Small intestine (tissue), 16 donors: ENCODE measurements at places on chromosomes 11 and 22.

- no peak overlapping the region for H3K27ac ChIP-seq
- H3K4me3 ChIP-seq = no peak overlapping the region
- no peaks in the 10 kb centered on the region for H3K36me3 ChIP-seq
- no peak for DNase-seq
Measured at GRCh38 chr11:41134971-41135370, 324.5 kb downstream of the LRRC4C start.

- H3K36me3 ChIP-seq = no peaks in the 10 kb centered on the region
- H3K27me3 ChIP-seq = peaks cover 2% of the 10 kb centered on the region
- no peaks in the 10 kb centered on the region for H3K4me1 ChIP-seq
- H3K27ac ChIP-seq = no peak overlapping the region
- DNase-seq = no peak
Measured at GRCh38 chr11:122559734-122560382, 95.7 kb upstream of the UBASH3B start.

GRCh38 chr22:30267382-30268302 is 991 bp upstream of the OSM start:
- H3K4me3 ChIP-seq = no peak overlapping the region
- no peaks in the 10 kb centered on the region for H3K27me3 ChIP-seq
- no peaks in the 10 kb centered on the region for H3K4me1 ChIP-seq
- peak overlapping the region; percentile 79 for H3K27ac ChIP-seq

GRCh38 chr11:65616575-65617001 is 1.0 kb downstream of the PCNX3 start:
- H3K4me1 ChIP-seq = peaks cover 3% of the 10 kb centered on the region
- H3K36me3 ChIP-seq = peaks cover 20% of the 10 kb centered on the region
- no peak overlapping the region for H3K27ac ChIP-seq
- peak overlapping the region; percentile 75 for H3K4me3 ChIP-seq
- no peaks in the 10 kb centered on the region for H3K27me3 ChIP-seq
- DNase-seq = no peak

- H3K4me3 ChIP-seq = no peak overlapping the region
- no peaks in the 10 kb centered on the region for H3K4me1 ChIP-seq
- no peaks in the 10 kb centered on the region for H3K27me3 ChIP-seq
- no peaks in the 10 kb centered on the region for H3K36me3 ChIP-seq
Measured at GRCh38 chr11:117457835-117458234, 130.2 kb downstream of the CEP164 start.

- H3K27me3 ChIP-seq = no peaks in the 10 kb centered on the region
- peaks cover 3% of the 10 kb centered on the region for H3K36me3 ChIP-seq
Measured at GRCh38 chr11:62644220-62644619, 2.2 kb downstream of the GANAB start.

DNA sequence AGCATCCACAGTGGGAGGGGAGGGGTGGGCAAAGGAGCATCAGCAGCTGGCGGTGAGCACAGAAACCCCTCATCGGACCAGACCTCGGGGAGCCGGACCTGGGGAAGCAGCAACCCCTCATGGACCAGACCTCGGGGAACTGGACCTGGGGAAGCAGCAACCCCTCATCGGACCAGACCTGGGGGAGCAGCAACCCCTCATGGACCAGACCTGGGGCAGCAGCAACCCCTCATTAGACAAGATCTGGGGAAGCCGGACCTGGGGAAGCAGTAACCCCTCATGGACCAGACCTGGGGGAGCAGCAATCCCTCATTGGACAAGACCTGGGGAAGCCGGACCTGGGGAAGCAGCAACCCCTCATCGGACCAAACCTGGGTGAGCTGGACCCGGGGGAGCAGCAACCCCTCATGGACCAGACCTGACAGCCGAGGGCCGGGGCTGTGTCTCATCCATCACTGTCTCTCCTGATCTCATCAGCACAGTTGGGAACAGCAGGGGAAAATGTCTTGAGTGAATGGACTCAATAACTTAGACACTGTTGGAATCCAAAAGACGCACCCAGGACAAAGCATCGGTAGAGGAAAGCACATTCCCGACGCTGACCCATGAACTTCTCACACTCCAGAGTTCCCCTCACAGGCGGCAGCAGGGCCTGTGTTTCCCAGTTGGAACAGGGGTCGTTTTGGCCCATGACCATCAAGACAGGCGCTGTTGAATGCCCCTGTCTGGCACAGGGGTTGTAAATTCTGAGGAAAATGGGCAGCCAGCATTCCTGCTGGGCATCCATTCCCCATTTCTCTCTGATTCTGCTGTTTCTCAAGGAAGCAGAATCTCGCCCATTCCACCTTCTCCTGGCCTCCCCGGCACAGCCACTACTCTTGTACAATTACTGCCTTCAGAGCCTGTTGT is 1494.6 kb downstream of the TBC1D22A start:
- H3K27me3 ChIP-seq = no peaks in the 10 kb centered on the region
- no peak for DNase-seq
- no peak overlapping the region for H3K27ac ChIP-seq
- H3K4me1 ChIP-seq = no peaks in the 10 kb centered on the region

- H3K27me3 ChIP-seq = no peaks in the 10 kb centered on the region
- DNase-seq = peak; percentile 72
- peaks cover 5% of the 10 kb centered on the region for H3K4me1 ChIP-seq
- H3K27ac ChIP-seq = peak overlapping the region; percentile 75
Measured at GRCh38 chr22:30253205-30253852, 6.8 kb upstream of the LIF start.

- peak overlapping the region; percentile 36 for H3K27ac ChIP-seq
- peak; percentile 55 for DNase-seq
- H3K27me3 ChIP-seq = no peaks in the 10 kb centered on the region
Measured at GRCh38 chr22:50548040-50548920, 2.6 kb downstream of the KLHDC7B start.

- H3K36me3 ChIP-seq = no peaks in the 10 kb centered on the region
- no peaks in the 10 kb centered on the region for H3K27me3 ChIP-seq
- H3K4me3 ChIP-seq = peak overlapping the region; percentile 98
- H3K27ac ChIP-seq = peak overlapping the region; percentile 89
Measured at GRCh38 chr11:88337987-88338668, 592 bp upstream of the CTSC start.

DNA sequence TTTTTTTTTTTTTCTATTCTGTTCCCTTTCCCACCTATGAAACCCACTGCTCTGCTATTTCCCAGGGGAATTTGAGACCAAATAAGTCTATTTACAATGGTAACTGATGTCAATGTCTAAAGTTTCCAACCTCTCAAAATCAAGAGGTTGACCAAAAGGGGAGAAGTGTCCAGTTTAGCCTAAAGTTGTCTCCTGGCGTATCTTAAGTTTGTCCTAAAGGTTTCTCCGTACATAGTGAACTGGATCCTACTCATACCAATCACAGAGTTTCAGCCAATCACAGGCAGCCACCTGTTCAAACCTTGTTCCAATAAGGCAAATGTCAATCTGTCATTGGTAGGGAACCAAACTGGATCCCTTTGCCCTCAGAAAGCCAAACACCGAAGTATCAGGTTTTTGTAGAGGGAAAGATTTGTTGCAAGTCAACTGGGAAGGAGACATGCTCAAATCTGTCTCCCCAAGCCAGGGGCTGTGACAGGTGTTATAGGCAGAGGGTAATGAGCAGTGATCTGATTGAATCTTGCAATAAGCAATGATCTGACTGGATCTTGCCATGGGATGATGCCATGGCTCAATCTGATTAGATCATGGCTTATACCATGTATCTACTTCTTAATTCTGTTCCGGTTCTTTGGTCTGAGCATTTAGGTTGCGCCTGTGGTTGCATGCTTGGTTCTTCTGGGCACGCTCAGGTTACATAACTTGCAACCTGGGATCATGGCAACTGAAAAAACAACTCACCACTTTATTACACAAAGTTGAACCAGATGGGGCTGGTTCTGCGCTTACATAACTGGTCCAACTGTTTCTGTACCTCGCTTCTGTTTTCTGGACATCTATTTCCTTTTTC is 1.1 kb upstream of the VPS37C start:
- H3K4me1 ChIP-seq = peaks cover 1% of the 10 kb centered on the region
- H3K27me3 ChIP-seq = no peaks in the 10 kb centered on the region
- peaks cover 3% of the 10 kb centered on the region for H3K36me3 ChIP-seq
- H3K27ac ChIP-seq = peak overlapping the region; percentile 2
- peak overlapping the region; percentile 65 for H3K4me3 ChIP-seq
- peak; percentile 78 for DNase-seq

- no peak overlapping the region for H3K27ac ChIP-seq
- peaks cover 2% of the 10 kb centered on the region for H3K27me3 ChIP-seq
- no peaks in the 10 kb centered on the region for H3K4me1 ChIP-seq
- DNase-seq = no peak
- no peaks in the 10 kb centered on the region for H3K36me3 ChIP-seq
Measured at GRCh38 chr11:112611771-112612170, 349.4 kb upstream of the NCAM1 start.

DNA sequence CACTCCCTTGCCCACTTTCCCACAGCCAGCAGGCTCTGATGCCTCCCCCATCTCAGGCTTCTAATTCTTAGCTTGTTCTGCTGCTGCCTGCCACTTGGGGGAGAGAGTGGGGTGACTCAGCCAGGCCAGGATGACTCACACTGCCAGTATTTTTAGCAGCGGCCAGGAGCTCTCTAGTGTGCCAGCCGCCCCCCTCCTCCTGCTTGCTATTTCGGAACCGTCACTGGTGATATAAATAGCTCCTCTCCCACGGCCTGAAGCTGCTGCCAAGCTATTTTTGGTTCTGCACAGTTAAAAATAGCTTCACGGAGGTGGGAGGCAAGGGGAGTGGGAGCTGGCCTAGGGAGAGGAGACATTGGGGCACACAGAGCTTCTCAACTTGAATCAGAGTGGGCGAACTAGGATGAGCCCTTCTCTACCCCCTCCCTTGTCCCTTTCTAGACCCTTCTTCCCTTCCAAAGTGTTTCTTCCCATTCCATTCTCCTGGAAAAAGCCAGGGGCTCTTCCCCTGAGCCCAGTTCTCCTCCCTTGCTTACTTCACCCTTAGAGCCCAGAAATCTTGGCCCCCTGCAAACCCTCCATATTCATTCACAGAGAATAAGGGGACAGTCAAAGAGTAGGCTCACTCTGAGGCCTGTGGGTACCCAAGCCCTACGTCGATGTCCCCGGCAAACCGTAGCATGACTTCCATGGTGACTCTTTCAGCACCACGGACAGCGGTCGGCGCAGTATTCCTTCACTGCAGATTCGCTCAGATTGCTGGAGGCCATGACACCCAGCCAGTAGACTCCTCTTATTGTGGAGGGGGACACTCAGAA is 2.5 kb upstream of the NPAS4 start:
- no peaks in the 10 kb centered on the region for H3K36me3 ChIP-seq
- no peaks in the 10 kb centered on the region for H3K4me1 ChIP-seq
- peak; percentile 31 for DNase-seq
- peaks cover 49% of the 10 kb centered on the region for H3K27me3 ChIP-seq

GRCh38 chr11:66915866-66916265 is 42.3 kb downstream of the PC start:
- no peaks in the 10 kb centered on the region for H3K36me3 ChIP-seq
- H3K4me3 ChIP-seq = no peak overlapping the region
- H3K27ac ChIP-seq = no peak overlapping the region
- no peak for DNase-seq
- H3K4me1 ChIP-seq = no peaks in the 10 kb centered on the region

- no peak overlapping the region for H3K27ac ChIP-seq
- no peak overlapping the region for H3K4me3 ChIP-seq
- H3K4me1 ChIP-seq = no peaks in the 10 kb centered on the region
- H3K27me3 ChIP-seq = no peaks in the 10 kb centered on the region
- peak; percentile 10 for DNase-seq
Measured at GRCh38 chr22:43228330-43228729, 41.4 kb upstream of the TTLL12 start.

GRCh38 chr11:5004424-5005274 is 10.0 kb downstream of the OR51L1 start:
- H3K36me3 ChIP-seq = no peaks in the 10 kb centered on the region
- DNase-seq = peak; percentile 56
- H3K27ac ChIP-seq = no peak overlapping the region
- H3K4me3 ChIP-seq = no peak overlapping the region

DNA sequence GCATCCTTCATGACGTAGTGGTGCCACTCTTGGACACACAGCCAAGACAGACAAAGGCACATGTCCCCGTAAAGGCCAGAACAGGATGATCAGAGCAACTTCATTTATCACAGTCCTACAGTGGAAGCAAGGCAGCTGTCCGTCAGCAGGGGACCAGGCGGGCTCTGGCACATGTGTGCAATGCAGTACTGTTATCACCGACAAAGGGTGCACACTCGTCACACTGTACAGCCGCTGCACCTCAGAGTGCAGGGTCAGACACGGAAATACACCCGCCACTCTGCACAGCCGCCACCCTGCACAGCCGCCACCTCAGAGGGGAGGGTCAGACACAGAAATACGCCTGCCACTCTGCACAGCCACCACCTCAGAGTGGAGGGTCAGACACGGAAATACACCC is 13.4 kb upstream of the IL17REL start:
- H3K4me1 ChIP-seq = no peaks in the 10 kb centered on the region
- no peak overlapping the region for H3K27ac ChIP-seq
- H3K27me3 ChIP-seq = no peaks in the 10 kb centered on the region

GRCh38 chr11:26777372-26777808 is 55.5 kb upstream of the SLC5A12 start:
- no peak overlapping the region for H3K27ac ChIP-seq
- no peak for DNase-seq
- H3K4me1 ChIP-seq = no peaks in the 10 kb centered on the region
- no peak overlapping the region for H3K4me3 ChIP-seq

DNA sequence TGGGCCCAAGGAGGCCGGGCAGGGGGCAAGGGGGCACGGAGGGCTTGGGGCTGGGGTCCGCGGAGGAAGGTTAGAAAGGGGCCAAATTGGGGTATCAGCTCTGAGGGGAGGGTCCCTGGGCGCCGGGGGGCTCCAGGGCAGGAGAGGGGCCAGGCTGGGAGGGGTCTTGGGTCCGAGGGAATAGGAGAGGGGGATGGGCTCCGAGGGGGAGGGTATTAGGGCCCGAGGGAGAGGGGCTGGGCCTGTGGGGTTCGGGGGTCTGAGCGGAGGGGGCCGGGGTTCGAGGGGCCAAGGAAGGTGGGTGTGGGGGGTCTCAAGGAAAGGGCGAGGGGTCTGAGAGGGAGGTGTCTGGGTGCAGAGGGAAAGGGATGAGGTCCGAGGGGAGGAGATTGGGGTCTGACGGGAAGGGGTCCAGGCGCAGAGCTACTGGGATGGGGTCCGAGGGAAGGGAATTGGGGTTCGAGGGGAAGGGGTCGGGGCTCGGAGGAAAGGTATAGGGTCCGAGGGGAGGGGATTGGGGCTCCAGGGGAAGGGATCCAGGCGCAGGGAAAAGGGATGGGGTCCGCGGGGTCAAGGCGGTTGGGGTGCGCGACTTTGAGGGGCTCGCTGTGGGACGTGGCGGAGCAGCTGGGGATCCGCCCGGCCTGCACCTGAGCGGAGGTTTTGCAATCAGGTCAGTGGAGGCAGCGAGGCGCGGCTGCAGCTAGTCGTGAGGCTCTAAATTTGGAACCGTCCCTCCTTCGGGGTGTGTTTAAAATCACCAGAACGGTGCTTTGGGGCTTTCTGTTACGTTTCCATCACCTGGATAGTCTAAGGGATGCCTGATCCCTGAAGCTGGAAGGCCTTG is 728 bp downstream of the CTTN start:
- H3K27ac ChIP-seq = peak overlapping the region; percentile 75
- H3K36me3 ChIP-seq = no peaks in the 10 kb centered on the region
- peaks cover 12% of the 10 kb centered on the region for H3K4me1 ChIP-seq
- peak; percentile 15 for DNase-seq
- peaks cover 3% of the 10 kb centered on the region for H3K27me3 ChIP-seq
- H3K4me3 ChIP-seq = peak overlapping the region; percentile 94
